Neural crest cell (in vitro differentiated cells): ENCODE measurements at places on chromosomes 2 and 18. TPM values are rescaled to one million over a fixed set of nuclear protein-coding genes. Genes with fewer than 3 reads are reported as not detected.

DNA sequence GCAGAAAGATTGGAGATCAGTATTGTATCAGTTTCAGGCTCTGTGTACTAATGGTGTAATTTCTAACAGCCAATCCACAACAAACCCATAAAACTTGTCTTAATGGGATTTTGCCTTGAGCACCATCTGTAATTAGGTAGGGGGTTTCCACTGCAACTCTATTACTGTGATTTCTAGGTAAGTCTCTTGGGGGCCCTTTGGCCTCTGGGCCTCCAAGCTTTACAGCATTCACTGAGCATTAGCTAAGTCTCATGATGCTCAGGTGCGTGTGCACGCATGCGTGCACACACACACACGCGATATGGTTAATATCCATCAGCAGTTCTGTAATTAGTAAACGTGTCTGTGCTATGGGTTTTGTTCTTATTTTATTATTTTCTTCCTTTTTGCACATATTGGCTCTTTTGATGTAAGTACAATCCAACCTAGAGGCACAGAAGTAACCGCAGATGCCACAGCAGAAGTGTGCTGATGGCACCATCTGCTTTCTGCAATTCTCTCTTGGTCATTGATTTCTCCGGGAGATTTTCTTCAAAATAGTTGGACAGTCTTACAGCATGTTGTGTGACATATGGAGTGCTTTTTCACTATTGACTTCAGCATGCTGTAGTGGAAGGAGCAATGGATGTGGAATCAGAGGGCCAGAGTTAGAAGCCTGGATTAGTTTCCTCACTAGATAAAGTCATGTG lies 592.0 kb downstream of the LRRTM4 start:
- DNase-seq = no peak

GRCh38 chr18:36623091-36623490 lies 205.7 kb downstream of the TPGS2 start:
- DNase-seq = no peak

DNA sequence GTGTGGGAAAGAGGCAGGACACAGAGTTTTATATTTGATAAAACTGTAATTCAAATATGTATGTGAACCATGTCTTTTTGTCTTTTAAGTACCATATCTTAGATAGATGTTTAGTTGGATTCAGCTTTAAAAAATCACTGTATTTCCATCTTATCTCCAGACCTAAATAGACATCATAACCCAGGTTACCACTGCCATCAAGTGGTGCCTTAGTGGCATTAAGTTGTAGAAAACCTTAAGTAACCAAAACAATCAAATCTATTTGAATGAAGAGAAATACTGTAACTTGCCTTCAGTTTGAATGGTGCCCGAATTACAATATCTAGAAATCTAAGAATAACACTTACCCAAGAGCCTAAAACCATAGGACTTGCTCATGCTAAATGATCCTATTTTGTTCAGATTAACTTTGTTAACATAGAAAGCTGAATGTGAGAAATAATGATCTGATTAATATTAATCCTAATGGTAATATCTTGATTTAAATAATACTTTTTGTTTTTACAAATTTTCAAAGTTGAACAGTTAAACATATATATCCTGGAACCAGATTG lies 92.5 kb upstream of the MAP2 start:
- DNase-seq = no peak

GRCh38 chr18:80253871-80254492 lies 6.7 kb upstream of the PARD6G start:
- DNase-seq = no peak

- no peak for DNase-seq
Observed at GRCh38 chr2:202037086-202037485, 3.4 kb downstream of the FZD7 start.

The CPO gene
- 0.25 and 0.47 TPM in 2 replicates for total RNA-seq

The MAT2A gene
- total RNA-seq = 404 and 405 TPM in 2 replicates

DNA sequence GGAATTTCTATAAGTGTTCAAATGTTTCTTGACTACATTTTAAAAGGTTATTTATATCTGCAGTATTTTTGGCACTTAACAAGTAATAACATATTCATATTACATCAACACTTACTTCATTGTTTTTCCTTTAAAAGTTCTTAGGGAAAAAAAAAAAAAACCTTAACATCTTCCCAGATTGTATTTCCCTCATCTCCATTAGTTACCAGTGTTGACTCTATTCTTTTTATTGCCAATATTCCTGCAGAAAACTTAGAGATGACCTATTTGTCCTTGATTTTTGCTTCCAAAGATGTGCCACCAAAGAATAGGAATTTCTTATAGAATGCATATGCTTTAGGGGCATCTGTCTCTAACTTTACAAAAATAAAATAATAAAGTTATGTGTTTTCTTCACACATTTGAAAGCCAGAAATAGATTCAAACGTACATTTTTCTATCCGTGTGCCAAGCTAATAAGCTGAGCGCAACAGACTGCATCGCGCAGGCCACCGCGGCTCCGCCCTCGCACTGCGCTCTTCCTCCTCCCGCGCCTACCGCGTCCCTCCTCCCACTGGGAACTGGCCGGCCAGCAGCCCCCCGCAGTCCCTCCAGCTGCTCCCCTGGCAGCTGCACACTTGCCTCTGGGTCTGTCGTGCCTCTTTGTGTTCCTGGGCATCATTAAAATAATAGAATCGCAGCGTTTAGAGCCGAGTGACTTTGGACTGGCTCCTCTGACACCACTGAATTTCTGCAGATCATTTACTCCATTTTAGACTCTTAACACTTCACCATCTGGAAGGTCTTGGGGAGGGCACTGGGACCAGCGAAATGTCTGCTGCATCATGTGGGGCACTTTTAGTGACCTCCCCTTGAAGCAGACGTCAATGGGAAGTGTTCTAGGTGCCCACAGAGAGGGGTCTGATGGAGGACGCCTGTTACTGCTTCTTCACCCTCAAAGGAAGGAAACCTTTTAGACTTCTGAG lies 21.2 kb upstream of the NAB1 start:
- DNase-seq = no peak

DNA sequence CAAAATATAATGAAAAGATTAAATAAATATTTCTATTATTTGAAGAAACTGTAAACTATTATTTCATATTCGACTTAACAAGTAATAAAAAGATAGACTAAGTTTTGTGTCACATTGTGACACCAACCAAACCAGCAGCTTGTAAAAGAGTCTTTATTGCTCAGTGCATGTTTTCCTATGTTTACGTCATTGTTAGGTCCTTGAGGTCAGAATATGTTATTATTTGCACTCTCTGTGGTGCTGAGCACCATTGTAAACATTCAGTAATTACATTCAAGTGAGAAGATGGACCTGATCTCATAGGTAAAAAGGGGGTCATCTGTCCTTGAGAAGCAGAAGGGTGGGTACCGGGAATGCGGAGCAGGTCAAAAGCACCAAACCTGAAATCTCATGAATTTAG lies 1999.1 kb upstream of the CELF4 start:
- DNase-seq = no peak

GRCh38 chr2:98175811-98176210 lies 88.8 kb downstream of the VWA3B start:
- DNase-seq = no peak

DNA sequence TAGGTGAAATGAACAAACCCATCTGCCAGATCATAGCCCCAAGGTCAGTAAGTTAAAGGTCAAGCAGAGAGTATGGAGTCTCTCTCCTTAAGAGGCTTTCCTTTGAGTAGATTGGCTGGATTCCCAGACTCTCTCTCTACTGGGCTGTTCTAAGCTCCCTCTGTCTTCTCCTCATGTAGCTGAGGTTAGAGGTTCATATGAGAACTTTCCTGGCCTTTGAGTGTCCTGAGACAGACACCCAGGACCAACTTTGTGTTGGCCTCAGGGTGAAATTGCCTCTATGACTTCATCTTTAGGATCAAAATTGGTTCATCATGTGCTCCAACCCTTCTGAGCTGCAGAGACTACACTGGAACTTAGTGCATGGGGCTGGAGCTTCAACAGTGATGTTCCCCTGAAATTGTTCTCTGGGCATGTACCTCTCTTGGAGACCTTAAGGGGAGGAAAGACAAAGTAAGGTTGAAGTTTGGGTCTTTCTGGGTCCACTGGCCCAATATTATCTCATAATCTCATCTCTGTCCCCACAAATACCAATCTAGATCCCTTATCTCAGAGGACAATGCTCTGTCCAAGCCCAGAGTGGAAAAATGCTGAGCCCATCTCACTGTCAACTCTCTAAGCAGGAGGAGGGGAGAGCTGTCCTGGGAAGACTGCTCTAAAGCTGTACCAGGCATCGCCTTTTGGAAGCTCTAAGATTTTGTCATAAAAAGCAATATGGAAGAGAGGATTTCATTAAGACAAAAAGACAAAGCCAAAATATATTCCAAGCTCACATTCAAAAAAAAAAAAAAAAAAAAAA lies 177.3 kb upstream of the ARL4C start:
- no peak for DNase-seq

- no peak for DNase-seq
Observed at GRCh38 chr2:37323176-37323780, 1.4 kb downstream of the PRKD3 start.

The CD207 gene
- not detected in 2 replicates for total RNA-seq

The ELAC1 gene
- 14.7 and 15.0 TPM in 2 replicates for total RNA-seq

DNA sequence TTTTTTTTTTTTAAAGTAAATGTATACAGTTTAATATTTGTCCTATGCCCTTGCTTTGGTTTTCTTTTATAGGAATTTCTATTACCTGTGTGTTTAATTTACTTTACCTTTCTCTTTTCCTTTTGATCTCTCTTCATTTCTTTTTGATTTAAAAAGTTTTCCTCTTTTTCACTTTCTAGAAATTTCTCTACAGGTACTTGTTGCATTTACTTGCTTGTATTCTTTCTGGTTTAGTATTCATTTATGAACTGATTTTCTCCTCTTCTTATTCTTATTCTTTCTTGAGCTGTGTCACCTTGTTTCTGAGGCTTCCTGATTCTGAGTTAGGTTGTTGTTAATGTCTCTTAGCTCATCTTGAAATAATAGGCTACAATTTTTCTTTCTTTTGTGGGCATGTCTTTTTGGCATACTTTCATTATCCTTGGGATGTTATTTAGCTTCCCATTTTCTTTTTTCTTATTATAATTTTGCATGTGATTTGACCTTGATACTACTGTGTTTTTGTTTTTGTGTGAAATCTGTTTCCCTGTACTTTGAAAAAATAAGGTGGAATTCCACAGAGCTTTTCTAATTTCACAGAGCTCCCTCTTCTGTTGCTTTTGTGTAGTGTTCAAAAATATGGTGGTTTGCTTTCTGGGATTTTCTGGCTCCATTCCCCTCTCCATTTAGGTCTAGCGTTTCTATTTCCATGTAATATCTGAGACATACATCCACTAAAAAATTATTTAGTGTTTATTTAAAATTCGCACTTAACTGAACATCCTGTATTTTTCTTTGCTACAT lies 25.5 kb upstream of the ALMS1 start:
- DNase-seq = no peak

GRCh38 chr2:212712466-212712865 lies 173.9 kb upstream of the ERBB4 start:
- no peak for DNase-seq

The SPHKAP gene
- total RNA-seq = not detected in 2 replicates

DNA sequence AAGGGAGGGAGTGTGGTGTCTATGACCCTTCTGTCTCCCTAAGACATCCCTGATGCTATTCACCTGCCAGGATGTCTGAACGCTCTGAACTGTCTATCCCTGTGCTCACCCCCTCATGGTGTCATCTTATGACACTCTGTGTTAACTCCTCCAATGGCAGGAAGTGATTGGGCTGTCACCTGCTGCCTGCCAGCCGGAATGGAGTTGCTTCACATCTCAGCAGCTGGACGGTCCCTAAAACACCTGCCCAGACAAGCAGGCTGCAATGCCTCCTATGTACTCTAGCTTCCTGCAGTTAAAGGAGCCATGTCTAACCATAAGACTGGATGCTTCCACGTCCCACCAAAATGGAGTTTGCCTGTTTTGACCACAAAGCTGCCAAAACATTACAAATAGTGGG lies 99.9 kb downstream of the CPO start:
- no peak for DNase-seq

DNA sequence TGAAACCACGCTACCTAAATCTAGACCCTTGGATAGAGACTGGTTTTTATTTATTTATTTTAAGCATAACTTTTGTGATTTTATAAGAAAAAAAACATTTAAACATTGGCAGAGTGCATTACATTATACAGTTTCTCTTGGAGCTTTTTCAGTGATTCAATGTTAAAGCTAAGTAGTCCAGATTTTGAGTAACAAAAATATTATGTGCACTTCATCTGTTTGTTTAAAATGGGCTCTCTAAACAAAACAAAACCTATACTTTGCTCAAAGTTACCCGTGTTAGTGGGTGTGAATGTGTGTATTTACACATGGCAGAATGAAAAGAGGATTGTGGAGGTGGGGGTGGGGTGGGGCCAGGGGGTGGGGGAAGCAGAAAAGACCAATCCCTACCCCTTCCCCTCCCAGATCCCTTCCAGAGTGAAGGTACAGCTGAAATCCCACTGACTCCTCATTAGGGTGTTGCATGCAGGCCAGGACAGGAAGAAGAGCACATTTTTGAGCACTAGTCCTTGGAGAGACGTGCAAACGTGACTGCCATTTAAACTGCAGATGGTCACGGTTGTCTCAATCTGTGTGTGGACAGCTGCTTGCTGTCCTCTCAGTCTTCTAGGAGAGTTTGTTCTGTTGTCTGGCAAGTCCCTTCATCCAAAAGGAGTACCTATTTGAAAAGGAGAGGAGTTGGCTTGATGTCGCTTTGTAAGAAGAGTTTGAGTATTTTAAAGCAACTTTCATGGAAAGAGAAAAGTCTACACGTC lies 303.0 kb downstream of the ICOS start:
- DNase-seq = no peak

GRCh38 chr18:59767732-59768131 lies 70.5 kb upstream of the CCBE1 start:
- DNase-seq = no peak

DNA sequence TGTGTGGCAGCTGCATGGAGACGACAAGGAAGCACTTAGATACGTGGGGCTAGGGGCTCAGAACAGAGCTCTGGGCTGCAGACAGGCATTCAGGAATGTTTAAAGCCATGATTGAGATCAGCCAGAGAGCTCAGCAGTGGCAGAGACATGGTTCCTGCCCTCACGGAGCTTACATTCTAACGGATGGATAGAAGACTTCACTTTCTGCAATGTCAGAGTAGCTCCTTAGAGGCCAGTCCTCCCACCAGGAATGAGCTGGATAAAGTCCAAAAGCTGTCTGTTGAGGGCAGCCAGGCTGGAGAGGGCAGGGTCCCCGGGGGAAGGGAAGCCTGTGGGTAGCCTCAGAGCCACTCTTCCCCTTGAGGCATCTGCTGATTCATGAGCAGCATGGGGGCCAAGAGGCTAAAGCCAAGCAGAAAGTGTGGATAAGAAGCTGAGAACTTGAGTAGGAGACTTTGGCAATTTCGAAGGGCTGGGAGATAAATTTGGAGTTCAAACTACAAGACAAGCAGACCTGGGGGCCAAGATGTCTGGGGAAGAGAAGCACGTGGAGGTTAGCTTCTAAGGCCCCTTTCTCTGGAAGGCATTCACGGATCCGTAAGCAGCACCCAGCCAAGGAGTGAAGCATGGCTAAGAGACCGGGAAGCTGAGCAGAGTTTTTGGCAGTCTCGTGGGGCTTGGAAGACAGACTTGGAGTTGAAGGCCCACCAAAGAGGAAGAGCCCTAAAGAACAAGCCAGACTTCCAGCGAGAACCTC lies 9.7 kb upstream of the CIB4 start:
- DNase-seq = no peak

The VSNL1 gene
- total RNA-seq = 1.7 and 2.1 TPM in 2 replicates
